ENCODE measurements at places on chromosomes 2 and 18.
A peak's percentile ranks its signal among the peaks of the same experiment; 100 is the strongest.

- no peak for DNase-seq
These were observed 10.4 kb upstream of the FAM228A start for GRCh38 chr2:24164416-24164973.

DNA sequence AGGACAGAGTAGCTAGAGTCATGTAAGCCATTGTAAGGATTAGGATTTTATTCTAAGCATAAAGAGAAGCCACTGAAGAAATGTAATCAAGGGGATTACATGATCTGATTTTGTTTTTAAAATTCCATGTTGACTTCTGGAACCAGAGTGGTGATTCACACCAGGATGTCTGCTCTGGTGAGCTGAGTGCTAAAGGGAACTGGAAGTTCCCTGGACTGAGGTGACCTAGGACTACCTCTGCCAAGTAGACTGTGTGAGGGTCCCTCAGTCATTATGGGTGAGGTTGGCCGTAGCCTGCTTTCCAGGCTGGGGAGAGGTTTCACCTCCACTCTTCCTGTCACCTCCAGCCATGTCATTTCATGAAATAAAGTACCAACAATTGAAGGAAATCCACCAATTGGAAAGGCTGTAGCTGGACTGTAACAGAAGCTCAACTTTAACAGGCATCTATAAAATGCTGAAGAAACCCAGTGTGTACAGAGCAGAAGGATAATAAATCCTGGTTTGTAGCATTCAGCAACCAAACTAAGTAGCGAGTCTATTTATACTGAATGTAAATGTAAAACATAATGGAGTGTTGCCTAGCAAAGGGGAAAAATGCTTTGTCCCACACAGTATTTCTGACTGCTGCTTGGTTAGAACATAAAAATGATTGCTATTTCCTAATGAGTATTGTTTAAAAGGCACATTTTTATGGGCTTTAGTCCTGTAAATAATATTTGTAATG is 507.4 kb upstream of the PKDCC start:
- DNase-seq: no peak

- no peak for DNase-seq
These were observed 56.5 kb downstream of the TMEM18 start for GRCh38 chr2:620471-621302.

DNA sequence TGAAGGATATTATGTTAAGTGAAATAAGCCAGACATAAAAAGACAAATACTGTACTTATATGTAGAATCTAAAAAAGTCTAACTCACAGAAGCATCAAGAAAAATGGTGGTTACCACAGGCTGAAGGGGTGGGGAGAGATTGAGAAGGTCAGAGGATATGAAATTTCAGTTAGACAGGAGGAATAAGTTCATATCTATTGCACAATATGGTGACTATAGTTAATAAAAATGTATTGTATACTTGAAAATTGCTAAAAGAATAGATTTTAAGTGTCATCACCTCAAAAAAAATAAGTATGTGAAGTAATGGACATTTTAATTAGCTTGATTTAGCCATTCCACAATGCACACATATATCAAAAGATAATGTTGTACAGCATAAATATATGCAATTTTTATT is 19.8 kb downstream of the ACMSD start:
- no peak for DNase-seq

GRCh38 chr2:73203055-73203681 is 794 bp downstream of the NOTO start:
- DNase-seq: peak; percentile 18

DNA sequence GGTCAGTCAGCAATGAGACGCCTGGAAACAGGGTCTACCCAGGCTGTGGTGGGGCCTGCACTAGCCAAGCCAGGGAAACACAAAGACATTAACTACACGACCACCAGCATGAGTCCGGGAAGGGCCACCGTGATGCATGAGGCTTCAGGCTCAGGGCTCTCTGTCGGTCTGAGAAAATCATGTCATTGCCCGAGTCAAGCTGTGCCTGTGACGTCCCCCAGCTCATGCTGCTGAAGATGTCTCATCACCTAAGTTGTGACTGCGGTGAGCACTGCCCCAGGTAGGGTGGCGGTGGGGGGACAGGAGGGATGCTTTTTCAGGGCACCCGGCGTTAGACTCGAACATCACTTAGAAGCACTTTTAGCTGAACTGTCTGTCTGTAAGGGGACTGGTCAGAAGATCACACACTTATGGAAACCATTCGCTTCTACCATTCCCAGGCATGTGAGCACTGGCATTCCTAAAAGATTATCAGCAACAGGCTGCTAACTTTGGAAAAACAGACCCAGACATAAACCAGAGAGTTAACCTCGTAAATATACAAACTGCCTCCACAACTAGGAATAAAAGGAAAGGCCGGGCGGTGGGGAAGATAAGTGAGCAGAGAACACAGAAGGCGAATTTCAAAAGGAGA is 234.5 kb downstream of the HDAC4 start:
- no peak for DNase-seq

DNA sequence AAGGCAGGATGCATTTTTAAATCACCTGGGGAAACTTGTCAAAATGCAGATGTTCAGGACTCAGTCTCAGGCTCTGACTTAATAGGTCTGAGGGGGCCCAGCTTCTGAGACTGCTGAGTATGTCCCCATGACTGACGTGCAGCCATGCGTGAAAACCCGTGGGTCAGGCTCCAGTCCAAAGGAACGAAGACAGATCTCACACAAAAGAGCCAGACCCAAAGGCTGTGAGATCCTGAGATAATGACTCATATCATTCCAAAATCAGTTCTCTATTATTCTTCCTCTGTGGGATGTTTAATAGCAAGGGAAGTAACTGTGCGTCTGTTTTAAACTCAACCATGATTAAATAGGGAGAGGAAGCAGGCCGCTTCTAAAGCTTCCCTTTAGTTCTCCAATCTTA is 107.4 kb upstream of the ACAA2 start:
- no peak for DNase-seq

DNA sequence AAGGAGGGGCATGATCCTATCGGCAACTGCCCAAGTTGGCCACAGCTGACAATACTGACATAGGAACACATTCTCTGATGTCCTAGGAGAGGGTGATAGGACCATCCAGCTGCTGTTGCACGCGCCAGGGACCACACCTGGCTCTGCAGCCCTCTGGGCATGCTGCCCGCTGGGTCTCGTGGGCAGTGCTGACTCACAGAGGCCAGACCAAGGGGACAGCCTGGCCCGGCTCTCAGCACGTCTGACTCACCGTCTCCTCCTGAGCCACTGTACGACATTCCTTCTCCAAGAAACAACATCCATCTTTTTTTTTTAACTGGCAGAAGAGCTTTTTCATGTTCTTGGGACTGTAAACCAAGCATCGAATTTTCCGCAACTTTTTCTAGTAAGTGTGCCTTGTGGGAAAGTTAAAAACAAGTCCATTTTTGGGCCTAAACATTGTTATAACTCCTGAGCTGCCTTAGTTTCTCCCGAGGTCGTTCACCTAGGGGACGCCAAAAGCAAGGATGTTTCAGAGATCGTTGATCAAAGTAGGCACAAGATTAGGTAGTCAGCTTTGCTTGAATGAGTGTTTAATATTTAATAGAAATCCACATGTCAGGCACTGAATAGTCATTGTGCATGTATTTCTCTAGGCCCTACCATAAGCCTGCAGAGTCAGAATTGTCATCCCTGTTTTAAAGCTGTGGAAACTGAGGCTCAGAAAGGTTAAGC is 100.3 kb downstream of the TTC32 start:
- DNase-seq: no peak

DNA sequence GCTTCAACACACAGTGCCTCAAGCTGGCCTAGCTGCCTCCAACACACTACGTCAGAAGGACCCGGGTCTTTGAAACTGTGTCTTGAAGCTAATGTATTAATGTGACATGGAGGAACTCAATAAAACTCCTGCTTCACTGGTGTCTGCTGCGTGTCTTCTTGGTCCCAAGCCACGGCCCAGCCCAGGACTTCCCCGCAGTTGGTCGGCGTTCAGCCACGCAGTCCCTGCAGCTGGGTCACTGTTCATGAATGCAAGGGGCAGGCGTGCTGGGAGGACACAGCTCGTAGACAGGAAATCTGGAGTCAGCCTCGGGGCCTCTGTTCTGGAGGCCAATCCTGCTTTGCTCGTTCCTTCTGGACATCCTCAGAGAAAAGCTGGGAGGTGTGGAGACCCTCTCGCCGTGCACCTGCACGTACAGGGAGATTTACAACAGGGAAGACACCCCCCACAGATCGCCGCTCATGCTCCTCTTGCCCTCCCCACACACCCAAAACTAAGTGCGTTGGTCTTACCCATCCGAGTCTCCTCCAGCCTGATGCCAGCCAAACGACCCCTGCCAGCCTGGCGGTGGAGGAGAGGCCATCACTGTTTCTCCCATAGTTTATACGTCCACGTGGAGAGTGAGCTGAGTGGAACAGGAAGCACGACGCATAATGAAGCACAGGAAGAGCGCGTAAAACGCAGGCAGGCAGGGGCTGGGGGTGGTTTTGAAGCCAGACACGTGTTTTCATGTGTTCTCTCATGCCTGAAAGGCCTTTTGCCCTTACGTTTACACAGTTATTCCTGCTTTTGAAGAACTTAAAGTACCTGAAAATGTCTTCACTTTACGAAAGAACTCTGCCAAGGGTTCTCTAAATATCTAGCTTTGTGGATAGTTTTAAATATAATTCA is 39.7 kb downstream of the ADI1 start:
- no peak for DNase-seq

- DNase-seq: no peak
These were observed 90.6 kb downstream of the TWIST2 start for GRCh38 chr2:238938401-238939055.

GRCh38 chr18:33839452-33840211 is 261.6 kb downstream of the ASXL3 start:
- peak; percentile 10 for DNase-seq

DNA sequence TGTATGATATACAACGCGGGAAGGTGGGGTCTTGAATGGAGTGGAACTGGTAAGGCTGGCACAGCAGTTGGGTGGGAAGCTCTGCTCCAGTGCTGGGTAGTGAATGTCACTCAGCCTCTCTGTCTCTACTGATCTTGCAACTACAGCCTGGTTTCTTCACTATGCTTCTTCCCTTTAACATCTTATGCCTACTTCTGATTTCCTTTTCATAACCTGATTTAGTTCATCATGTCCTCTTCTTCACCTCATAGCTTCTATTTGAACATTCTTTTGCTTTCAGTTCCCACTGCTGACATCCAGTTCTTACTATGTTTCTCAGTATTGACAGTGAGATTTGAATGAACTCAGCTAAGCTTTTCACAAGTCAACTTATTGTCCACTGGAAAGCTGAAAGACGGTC is 286.2 kb downstream of the ARL6IP6 start:
- DNase-seq: no peak

DNA sequence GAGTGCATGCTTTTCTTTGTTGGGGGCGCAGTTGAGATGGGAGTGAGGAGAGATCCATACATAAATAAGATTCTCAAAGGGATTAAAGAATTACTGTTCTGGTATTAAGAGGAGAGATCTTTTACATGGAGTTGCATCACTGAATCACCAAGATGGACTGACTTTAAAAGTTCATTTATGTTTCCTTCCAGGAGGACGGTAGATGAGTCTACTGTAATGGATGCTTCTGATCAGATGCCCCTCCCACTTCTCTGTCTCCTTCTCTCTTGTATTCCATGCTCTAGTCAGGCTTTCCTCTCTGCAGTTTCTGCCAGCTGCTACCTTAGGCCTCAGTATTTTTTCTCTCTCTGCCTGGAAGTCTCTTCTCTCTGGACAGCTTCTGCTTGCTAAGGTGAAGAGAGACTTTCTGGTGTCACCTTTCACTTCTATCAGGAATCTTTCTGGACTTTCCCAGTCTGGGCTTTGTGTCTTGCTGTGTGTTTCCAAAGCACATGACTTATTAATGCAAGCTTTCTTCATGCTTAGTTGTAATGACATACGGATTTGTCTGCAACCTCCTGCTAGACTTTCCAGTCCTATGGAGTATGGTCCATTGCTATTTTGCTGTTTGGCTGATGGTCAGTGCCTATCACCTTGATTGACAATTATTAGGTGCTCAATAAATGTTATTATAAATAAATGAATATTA is 23.6 kb downstream of the FAM171B start:
- no peak for DNase-seq

DNA sequence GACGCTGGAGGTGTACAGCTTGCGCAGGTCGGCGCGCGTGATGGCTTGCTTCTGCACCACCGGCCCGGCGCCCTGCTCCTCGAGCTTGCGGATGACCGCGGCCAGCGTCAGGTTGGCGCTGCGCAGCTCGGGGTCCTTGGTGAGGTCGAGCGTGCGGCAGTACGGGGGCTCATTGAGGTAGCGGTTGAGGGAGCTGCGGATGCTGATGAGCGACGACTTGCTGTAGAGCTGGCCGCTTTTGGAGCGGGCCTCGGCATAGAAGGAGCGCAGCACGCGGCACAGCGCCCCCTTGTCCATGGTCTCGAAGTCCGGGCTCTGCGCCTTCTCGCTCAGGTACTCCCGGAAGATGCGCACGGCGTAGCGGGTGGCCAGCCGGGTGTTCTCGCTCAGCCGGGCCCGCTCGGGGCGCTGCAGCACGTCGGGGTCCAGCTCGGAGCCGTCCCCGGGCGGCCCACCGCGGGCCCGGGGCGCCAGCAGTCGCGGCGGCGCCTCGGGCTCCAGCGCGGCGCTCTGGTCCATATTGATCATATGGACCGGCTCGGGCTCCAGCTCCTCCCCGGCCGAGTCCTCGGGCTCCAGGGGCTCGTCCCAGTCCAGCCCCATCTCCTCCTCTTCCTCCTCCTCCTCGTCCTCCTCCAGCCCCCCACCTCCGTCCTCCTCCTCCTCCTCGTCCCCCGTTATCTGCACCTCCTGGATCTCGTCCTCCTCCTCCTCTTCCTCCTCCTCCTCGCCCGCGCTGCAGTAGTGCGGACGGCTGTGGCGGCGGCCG is 523 bp downstream of the KCTD1 start:
- no peak for DNase-seq

GRCh38 chr2:11762799-11763461 is 16.5 kb downstream of the LPIN1 start:
- no peak for DNase-seq

DNA sequence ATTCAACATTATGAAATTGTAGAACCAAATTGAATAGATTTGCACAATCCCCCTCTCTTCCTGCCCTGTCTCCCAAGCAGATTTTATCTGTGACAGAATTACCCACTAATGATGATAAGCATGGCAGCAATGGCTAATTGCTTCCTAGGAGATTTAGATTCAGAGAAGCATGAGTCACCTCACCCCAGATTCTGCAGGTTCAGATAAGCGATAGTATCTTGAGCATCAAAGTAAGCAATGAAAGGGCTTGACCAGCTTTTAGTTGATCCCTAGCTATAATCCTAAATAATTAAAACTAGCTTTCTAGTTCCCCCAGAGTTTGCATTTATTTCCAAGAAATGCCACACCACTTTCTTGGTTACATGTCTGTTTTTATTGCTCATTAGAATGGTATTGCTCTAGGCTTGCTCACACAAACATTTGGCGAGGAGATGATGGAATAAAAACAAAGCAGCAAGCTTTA is 204.3 kb downstream of the GULP1 start:
- no peak for DNase-seq

DNA sequence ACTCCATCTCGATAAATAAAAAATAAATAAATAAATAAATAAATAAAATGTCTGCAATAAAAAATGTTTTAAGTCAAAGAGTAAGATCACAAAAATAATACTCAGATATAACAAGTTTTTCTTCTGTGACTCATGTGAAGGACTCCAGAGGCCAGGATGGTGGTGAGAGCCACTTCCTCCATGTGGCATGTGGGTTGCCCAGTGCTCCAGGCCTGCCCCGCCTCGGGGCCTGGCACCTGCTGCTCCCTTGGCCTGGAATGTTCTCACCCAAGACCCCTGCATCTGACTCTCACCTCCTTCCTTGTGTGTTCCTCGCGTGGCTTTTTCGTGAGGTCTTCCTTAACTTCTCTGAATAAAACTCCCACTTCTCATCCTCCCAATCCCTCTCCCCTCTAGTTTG is 77.4 kb upstream of the LDLRAD4 start:
- DNase-seq: no peak
